Calu3 (cell line): ENCODE measurements at places on chromosomes 3 and 15.

DNA sequence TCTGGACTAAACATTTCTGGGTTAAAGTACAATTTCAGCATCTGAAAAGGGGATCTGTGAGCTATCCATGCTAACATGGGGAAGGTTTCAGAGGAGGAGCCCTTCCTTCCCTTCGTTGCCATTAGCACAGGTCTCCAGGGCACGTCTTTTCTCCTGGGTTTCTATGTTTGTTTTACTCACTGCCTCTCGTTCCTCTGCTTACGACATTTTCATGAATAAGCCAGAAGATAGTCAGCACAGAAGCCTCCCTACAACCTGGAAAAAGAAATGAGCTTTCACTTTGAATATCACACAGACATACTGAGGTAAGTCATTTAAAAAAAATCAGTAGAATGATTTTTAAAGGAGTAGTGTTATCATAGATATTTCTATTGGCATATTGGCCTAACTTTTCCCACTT lies 117.2 kb upstream of the KCNMB2 start:
- DNase-seq: no peak

DNA sequence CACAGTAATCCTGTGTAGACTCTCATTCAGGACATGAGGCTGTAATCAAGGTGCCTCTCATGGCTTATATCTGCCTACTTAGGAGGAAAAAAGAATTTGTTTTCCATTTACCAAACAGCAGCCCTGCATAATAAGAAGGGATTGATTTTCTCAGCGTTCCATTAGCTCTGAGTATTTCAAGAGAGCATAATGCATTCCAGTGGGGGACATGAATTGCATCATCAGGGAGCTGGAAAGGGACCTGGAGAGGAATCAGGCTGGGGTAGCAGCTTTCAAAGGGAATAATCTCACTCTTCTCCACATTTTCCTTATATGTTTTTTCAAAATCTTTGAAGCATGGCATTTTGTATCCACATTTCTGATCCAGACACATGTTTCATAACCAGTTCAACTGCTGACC lies 150.6 kb upstream of the ANKRD28 start:
- DNase-seq: no peak

- DNase-seq: no peak
Observed at GRCh38 chr15:93566762-93567161, 477.8 kb upstream of the RGMA start.

- no peak for DNase-seq
Observed at GRCh38 chr3:116561529-116561928, 116.2 kb upstream of the LSAMP start.

- no peak for DNase-seq
Observed at GRCh38 chr15:35311615-35312014, 226.5 kb upstream of the NANOGP8 start.

DNA sequence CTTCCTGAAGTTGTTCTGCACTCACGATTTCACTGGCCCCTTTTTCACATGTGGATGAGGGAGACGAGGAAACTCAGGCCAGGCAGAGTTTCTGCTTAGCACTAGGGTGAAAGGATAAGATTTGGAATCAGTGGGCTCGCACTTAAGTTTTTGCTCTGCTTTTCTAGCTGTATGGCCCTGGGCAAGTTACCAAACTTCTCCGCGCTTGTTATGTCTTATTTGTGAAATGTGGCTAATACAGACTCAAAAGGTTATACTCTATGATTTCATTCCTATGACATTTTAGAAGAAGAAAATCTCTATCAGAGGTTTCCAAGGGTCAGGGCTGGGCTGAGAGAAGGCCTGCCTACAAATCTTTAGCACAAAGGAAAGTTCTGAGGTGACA lies 191.9 kb upstream of the LRIG1 start:
- no peak for DNase-seq

DNA sequence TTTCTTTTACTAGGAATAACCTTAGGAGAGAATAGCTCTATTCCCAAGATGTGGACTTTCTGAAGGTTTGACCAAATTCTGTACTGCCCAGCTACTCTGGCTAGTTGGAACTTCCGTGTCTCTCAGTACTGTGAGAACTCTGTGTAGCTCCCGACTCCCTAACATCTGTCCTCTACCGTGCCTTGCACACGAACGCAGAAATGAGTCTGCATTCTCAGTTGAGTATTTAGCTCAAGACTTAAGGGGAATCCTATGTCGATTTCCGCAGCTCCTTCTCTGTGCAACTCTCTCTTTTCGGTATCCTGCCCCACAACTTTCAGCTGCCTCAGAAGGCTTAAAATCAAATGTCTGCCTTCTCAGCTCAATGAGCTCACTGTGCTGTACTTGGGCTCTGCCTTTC lies 86.7 kb upstream of the EPHB3 start:
- DNase-seq: no peak

DNA sequence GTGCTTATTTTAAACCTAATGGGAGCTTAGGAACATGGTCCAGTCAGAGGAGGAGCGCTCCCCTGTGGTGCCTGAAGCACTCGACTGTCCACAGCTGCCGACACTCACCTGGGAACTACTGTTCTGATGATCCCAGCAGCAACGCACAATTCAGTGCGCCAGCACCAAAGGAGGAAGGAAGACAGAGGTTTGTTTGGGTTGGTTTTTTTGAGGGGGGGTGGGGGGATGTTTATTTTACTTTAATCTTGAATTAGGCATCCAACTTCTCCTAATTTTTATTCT lies 48.8 kb upstream of the VGLL4 start:
- DNase-seq: no peak
